ENCODE measurements at places on chromosomes 12 and 14.

GRCh38 chr14:26935733-26936132, 337.9 kb upstream of the NOVA1 start:
- no peak for DNase-seq

GRCh38 chr12:115343008-115343407, 659.0 kb upstream of the TBX3 start:
- no peak for DNase-seq

DNA sequence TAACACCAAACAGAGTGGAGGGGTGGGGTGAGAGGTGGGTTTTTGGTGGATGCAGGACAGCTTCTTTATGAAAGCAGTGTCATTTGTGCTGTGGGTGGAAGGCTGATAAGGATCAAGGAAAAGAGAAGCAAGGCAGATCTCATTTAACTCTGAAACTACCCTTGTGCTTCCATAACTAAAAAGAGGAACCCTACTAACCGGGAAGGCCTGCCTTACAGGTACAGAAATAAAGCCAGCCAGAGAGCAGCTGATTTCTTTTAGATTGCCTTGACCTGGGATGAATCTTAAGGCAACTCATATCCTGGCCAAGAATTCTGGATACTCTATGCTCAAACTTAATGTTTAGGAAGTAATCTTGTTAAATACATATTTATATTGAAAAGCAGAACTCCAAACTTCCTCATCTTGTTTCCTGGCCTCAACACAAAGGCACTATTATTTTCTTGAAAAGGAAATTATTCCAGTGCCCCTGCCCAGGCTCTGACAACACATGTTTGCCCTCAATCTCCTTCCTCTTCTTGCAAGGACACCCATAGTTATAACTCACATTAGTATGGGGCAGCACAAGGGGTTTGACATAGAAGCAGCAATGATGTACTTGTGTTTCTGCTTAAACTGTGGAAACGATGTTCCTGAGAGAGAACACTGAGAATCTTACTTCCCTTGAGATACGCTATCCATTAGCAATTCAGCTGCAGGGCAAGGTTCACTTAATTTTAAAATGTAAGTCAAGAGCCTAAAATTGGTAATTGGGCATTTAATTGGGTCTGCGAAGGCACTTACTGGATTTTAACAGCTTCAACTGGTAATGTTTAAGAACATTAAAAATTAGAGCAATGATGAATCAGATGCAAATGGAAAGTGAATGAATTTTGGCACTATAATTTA, 173.7 kb downstream of the STXBP6 start:
- DNase-seq: no peak

DNA sequence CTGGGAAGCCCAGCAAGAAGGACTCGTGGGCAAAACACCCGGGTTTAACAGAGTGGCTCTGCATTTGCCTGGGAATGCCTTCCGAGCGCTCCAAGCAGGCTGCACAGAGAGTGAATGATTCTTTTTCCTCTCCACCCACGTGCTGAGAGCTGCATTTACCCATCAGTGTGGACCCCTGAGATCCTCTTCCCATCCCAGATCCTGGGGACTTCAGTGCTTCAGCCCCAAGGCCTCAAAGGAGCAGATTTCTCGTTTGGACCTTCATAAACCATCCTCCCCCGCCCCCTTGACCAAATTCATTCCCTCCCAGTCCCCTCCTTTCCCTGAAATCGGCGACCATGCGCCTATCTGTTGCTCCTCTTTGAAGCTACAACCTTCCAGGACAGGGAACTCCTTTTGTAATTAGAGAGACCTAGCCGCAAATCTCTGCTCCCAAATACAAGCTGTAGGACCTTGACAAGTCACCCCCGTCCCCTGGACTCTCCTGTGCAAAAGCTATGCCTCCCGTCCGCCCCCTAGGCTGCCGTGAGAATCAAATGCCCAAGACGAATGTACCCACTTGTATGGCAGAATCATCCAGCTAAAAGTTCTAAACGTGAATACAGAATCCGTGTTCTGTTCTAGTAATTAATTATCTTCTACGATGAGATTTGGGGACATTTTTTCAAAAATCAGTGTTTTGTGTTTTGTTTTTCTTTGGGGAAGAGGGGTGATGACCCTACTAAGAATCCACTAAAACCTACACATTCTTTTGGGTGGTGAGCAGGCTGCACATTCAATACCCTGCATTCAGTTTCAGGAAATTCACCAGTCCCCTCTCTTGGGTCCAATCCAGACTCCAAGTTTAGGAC, 8.8 kb downstream of the TBX5 start:
- no peak for DNase-seq

GRCh38 chr12:31951008-31951407, 8.2 kb upstream of the RESF1 start:
- DNase-seq: no peak

DNA sequence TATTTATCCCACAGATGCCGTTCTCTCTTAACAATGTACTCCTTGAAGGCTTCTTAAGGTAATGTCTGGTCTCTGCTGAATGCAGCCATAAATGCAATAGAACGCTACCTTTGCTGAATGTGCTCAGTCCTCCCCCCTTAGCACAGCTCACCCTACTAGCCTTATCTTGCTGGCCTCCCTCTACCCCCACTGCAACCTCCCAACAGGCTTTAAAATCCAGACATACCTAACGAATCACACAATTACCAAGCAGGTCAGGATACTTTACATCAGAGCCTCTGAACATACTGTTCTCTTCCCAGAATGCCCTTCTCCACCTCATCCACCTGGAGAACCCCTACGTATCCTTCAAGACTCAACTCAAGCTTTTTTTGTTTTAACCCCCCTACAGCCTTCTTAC, 51.0 kb upstream of the CRADD start:
- DNase-seq: no peak

DNA sequence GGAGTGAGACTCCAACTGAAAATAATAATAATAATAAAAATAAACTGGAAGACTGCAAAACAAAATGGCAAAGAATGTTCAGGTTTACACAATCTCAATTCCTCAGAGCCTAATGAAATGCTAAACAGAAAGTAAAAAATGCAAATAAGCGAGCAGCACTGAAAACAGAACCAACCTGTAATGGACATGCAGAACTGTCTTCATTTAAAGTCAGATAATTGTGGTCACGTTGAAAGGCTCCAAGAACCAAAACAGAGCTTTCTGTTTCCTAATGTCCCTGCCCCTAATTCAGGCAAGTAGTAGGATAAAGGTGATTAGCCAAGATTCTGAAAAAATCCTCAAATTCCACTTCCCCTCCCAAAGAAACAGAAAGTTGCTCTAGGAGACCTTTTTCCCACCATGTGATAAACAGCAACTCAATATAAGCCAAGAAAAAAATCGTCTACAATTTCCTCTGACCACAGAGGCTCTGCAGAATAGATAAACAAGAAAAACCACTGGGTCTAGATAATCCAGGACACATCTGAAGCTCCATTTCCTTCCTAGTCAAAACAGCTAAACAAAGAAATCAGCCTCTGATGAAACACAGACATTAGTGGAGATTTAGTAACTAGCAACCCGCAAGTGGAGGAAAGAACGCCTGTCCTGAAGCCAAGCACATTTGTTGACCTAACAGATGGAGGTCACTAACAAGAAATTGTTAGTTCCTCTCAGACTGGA, 3.0 kb downstream of the MIS18BP1 start:
- DNase-seq: no peak
